ENCODE measurements at places on chromosomes 7 and 10.

DNA sequence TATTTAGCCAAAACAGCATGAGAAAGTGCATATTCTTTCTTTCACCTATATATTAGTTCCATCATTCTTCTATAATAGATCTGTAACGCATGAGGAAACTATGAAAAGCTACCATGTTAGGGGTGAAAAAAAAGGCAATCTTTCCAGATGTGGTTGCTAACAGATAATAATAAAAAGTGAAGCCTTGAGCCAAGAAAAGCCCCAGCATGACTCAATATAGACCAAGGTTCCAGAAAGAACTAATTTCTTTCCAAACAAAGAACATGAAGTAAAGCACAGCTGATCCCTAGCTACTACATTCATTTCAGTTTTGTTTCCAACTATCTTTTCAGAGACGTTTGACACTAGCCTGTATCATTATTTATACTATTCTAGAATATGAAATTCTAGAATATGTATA lies 16.4 kb downstream of the ARL4A start:
- DNase-seq: no peak

DNA sequence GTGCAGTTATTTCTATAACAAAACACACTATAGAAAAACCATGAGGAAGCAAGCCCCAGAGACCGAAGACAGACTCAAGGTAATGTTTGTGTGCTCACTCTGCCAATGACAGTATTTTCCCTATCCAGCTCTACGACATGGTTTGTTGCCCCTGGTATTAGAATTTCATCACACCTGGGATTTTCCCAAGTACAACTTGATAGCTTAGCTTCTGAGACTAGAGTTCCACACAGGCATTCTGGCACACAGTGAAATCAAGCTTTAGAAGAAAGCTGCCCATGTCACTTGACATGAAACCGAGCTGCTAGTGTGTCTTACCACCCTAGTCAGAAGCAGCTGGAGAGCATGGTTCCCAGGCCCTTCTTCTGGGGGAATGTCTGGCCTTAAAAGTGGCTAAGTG lies 44.1 kb upstream of the AKR1E2 start:
- no peak for DNase-seq

DNA sequence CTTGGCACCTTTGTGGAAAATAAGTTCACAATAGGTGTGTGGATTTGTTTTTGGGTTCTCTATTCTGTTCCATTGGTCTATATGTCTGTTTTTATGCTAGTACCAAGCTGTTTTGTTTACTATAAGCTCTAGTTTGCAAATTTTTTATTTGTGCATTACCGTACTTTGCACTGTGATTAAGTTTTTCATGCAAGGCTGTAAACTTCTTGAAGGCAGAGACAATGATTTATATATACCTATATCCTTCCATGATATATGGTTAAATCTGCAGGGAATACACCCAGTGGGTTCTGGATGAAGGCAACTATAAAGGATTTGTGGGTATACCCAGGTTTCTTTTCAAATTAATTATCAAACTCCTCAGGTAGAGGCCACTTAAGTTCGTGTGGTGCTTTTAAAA lies 91.8 kb upstream of the PDLIM1 start:
- DNase-seq: no peak

- DNase-seq: no peak
These were observed 49.8 kb upstream of the NFE2L3 start for GRCh38 chr7:26102176-26102575.

DNA sequence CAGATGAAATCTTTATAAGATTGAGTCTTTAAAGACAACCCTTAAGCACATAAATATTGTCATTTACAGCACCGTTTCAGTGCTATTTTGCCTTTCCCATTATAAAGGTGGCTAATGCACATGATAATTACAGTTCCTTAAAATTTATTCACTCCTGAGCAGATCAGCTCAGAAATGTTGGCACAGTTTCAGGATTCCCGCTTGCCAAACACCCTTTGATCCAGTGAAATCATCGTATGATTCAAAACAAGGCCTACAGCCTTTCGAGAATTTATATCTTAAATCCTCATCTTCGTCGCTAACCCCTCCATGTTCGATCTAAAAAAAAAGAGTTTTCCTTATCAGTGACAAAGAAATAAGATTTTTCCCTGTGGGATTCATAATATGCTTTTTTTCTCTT lies 14.1 kb upstream of the SOSTDC1 start:
- DNase-seq: no peak

GRCh38 chr10:62916141-62916603 lies 100.0 kb upstream of the EGR2 start:
- no peak for DNase-seq

Data from NCI-H226 (cell line).